ENCODE measurements at places on chromosomes 3 and 15.

DNA sequence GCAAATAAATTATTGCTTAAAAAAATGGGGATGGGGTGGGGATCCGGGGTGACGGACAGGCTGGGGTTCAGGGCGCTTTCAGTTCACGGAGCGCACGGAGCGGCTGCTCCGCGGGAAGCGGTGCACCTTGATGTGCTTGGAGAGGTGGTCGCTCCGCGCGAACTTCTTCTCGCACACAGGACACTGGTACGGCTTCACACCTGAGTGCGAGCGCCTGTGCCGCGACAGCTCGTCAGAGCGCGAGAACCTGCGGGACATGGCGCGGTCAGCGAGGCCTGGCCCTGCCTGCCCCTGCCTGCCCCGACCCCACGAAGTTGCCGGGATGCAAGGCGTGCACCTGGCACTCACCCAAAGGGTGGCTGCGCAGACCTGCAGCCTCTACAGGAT is 13.6 kb downstream of the KLF15 start:
- DNase-seq: no peak

DNA sequence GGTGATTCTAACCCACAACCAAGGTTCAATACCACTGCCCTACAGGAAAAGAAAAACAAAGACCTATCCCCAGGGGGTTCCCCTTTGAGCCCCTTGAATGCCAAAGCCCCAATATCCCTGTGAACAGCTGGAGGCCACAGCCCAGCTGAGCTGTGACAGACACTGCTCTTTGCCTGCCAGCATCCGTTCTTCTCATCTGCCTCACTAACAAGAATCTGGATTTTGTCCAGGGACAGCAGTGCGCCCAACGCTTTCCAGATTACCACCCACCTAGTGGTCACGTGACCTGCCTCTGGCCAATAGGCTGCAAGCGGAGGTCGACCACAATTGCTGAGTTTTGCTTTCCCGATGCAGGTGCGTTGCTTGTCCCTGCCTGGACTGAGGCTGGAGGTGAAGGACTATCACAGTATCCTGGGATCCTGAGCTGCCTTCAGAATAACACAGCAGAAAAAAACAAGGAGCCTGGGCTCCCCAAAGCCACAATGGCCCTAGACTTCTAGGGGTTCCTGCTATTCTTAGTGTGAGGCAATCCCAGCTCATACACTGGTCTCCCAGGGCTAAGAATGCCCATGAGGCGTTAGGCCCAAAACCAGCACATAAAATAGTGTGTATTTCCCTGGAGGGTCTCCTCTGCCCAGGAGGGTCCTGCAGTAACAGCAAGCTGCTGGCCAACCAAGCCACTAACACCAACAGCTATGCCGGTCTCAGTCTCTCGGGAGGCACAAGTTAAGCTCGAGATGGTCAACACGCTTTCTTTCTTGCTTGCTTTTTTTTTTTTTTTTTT is 13.8 kb downstream of the BDH1 start:
- no peak for DNase-seq

GRCh38 chr15:50259276-50259675 is 6.2 kb downstream of the HDC start:
- no peak for DNase-seq

DNA sequence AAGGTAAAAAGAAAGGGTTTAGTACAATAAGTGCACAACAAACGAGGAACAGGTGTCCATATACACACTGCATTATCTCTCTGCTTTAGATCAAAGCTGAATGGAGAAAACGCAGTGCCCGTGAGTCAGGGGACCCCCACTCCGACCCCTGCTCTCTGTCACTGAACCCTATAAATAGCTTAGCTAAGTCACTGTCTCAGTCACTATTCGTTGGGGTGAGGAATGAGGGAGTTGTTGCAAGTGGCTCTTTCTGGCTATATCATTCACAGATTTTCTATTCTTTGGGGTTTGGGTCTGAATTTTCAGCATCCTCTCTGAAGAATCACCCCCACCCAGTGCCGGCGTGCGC is 458 bp upstream of the STAC start:
- DNase-seq: no peak

DNA sequence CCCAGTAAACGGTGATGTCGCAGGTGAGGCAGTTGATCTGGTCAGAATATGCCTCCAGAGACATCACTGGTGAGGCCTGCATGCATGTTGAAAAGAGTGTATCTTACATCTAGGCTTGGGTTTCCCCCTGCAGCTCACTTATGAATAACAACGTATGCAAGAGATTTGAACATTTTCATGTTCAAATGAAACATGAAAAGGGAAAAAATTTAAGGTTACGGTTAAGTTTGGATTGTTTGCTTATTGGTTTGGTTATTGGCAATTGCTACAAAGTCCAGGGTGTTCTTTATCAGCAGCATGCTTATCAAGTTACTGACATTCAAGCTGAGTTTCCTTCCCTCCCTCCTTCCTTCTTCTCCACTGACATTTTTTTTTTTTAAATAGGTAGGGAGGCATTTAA is 123.2 kb downstream of the IGF1R start:
- DNase-seq: no peak

DNA sequence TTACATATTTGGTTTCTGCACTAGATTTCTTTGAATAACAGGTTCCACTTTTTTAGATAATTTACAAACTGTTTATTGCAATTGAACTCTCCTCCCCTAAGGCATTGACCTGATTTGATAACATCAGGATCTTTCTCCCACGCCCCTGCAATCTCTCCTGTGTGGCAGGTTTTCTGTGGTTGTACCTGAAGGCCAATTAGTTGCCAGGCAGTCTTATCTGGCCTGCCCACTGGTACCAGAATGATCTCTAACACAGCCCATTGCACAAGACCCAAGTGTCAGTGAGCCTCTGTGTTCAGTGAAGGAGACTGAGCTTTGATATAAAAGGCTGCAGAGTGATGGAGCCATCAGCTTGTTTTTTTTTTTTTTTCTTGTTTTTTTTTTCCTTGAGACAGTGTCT is 3.3 kb downstream of the ACAD9 start:
- no peak for DNase-seq
